ENCODE measurements at places on chromosomes 4 and X.

GRCh38 chrX:44937606-44938005, 64.6 kb downstream of the KDM6A start:
- DNase-seq = no peak

DNA sequence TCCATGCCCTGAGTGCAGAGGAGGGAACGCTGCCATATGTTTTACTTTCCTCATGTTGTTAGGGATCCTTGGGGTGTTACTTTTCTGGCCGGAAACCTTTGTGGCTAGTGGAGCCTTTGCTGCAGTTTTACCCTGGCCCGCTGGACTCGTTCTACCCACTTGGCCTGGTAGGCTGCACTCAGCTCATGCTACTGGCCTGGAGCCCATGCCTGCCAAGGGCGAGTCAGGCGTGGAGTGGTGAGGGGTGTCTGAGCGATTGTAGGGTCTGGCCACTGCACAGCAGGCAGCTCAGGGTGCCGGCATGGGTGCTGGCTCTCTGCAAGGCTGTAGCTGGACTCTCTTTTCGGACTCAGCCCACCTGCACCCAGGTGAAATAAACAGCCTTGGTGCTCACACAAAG, 41.4 kb upstream of the IL9R start:
- DNase-seq = no peak

GRCh38 chr4:26458157-26458561, 32.1 kb downstream of the CCKAR start:
- DNase-seq = no peak

DNA sequence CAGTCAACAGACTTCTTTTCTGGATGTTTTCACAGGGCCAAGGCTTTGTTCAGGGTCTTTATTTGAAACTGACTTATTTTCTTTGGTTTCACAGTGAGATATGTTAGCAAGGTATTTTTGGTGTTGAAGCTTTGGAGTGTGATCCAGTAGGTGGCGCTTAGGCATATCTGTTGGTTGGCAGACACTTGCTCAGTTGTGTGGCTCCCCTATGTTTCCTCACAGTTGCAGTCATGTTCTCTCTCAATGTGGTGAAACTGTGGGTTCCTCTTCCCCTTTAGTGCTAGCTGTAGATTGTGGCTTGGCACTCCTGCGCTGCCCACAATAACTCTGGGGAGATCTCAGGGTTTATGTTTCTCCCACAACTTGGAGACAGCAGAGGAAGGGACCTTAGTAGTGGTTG, 460.8 kb downstream of the SLITRK2 start:
- DNase-seq = no peak

DNA sequence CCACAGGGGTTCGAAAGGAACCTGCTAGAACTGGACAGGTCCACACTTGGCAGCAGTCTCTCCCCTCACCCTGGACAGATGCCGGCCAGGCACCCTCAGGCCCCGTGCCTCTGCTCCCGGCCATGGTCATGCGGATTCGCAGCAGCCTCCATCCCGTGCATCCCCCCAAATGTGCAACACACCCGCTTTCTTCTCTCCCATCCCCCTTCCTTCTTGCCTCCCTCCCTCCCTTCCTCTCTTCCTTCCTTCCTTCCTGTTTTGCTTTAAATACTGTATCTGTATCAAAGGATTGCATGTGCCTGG, 35.0 kb upstream of the HMX1 start:
- no peak for DNase-seq

- no peak for DNase-seq
Observed at GRCh38 chr4:111434586-111434985, 710.7 kb upstream of the FAM241A start.

- DNase-seq = no peak
Observed at GRCh38 chrX:56798866-56799758, 70.1 kb downstream of the NBDY start.

- no peak for DNase-seq
Observed at GRCh38 chrX:136691028-136691809, 43.3 kb downstream of the CD40LG start.

DNA sequence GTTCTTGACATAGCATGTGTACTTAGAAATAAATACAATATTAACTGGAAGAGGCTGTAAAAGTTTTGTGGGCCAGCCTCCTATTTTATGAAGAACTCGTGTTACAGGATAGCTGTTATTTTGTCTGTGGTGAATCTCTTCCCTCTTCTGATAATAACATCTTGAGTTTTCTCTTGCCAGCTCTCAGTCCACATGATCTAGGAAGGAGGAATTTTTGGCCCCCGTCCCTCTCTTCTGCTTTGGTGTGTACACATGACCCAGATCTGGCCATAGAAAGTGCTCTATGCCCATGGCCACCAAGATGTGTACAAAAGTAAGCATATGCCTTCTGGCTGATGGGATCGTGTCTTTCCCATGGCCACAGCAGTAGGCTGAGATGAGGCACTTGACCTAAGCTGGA, 108.0 kb upstream of the LEF1 start:
- DNase-seq = no peak

- no peak for DNase-seq
Observed at GRCh38 chr4:53676402-53676871, 85.2 kb upstream of the LNX1 start.

- DNase-seq = no peak
Observed at GRCh38 chrX:82451725-82452124, 1056.4 kb upstream of the POU3F4 start.

GRCh38 chr4:152348670-152349069, 187.2 kb downstream of the FBXW7 start:
- no peak for DNase-seq

- DNase-seq = no peak
Observed at GRCh38 chr4:140628016-140628415, 59.3 kb upstream of the UCP1 start.

GRCh38 chr4:59983852-59984251, 1216.3 kb upstream of the ADGRL3 start:
- DNase-seq = no peak

- no peak for DNase-seq
Observed at GRCh38 chr4:186845137-186845842, 121.6 kb upstream of the FAT1 start.

DNA sequence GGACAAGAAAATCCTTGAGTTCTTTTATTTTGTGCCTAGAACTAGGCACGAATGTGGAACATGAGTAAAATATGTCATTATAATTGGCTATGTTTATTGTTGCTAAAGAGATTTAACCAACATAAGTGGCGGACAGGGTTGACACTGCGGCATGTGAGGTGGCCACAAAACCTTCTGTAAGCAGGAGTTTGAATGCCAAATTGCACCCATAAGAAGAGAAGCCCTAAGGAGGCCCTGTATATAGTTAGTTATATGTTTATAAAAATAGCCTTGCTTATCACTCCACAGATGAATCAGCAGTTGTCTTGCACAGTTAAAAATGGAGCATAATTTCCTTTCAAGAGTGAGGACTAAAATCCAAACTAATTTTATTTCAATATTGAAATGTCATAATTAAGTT, 336.1 kb downstream of the GBA3 start:
- no peak for DNase-seq

GRCh38 chr4:150923945-150924344, 91.1 kb downstream of the LRBA start:
- DNase-seq = no peak

DNA sequence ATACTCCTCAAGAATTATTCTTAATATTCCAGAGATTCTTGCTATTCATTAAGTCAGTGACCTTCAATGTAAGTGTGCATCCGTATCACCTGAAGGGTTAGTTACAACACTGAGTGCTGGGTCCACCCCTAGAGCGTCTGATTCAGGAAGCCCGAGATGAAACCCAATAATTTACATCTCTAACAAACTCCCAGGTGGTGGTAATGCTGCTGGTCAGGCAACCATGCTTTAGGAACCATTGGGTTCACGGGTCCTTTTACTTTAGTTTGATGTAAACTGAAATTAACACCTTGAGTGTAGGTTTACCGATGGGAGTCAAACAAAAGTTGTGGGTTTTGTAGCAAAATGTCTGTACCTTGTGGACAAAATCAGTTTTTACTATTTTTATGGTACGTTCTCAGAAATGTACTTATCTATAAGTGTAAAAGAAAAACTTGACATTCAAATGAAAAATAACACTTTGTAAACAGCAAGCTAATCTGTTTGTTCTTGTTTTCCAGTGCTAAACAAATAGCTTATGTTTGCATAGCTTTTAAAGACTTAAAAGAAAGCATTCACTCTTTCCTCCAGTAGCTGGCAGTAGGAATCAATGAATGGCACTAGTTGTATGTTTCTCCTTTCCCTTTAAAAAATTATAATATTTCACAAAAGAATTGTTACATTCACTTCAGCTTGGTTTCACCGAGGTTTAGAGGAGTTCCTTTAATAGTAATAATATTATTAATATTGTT, 32.7 kb downstream of the ACE2 start:
- no peak for DNase-seq

DNA sequence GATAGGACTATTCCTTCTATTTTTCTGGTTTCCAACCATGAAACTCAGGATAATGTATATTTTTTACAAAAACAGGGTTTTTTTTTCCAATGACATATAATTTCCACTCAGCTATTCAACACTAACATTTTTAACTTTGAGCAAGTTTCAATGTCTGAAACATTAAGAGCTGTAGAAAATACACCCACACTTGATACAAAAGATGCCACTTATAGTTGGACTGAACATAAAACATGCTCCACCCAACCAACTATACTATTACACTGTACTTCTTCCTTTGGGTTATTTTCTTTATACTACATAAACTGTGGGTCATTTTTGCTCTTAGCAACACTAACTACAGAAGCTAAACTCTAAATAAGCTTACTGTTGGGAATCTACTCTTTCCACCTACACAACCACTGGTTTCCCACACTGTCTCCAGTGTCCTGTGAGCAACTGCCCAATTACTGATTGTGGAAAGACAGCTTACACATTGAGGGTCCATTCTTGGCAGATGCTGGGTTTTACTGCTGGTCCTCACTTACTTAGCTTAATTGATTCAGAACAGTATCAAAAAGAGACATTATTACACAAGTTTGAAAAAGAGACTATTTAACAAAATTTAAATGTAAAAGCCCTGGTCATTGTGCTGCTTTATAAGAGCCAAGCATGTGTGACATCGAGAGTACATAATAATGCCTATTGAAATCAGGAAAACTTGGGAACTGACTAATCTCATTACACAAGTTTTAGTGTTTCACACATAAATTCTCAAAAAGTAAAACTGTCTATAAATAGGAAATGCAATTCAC, 6.3 kb downstream of the AMMECR1 start:
- DNase-seq = no peak

DNA sequence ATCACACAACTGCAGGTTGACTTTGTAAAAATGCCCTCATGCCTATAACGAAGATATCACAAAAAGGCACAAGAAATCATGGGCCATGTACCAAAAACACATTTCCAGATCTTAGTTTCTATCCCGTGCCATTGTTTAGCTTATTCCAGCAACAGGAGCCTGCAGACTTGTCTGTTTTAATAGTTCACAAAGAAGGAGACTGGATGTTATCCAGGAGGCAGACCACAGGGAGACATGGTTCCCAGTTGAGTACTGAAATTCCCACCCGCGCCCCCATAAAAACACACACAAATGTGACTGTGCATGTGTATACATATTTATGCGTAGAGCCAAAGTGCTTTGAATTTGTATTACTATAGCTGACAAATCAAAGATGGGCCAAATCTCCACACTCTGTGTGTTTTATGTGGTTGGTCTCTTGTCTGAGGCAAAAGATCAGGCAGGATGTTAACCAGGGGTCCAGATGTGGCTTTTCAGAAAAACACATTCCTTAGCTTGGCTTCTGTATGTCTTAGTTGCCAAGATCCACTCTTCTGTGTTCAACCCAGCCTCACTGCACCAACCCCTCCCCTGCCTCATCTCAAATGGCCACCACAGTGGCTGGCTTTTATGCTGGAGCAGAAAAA, 469.2 kb upstream of the DIPK2B start:
- no peak for DNase-seq

DNA sequence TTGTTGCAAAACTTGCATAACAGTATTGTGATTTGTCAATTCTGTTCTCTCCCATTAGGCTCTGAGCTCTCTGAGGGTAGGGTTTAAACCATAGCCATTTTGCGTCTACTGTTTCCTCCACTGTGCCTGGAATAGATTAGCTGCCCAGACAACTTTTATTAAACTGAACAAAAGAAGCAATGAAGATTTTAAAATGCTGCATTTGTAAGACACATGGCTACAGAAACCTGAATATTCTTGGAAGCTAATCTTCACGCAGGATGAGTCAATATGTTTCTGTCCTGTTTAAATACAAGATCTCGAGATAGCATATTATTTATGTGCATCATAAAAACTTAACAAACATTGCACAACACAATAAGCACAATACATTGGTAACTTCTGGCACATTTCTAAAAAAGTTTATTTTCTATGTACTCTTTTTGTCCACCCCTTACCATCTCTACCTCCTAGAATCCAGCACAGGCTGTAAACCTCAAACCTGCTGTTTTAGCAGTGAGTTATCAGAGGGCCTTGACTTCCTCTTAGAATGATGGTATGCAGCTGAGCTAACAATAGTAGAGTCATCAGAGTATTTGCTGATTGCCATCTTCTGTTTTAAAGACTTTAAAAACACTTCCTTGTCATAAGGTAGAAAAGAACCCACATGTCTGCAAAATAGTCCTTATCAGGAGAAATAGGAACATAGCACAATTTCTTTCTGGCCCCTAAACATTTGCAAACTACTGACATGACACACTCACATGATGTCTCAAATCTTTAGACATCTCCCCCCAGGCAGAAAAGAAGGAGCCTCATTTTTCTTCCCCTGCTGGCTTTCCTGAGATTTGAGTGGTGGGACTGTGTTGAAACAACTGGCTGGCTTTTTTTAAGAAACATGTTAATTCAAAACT, 10.6 kb upstream of the CCNG2 start:
- no peak for DNase-seq

GRCh38 chrX:51955200-51955599, 61.8 kb downstream of the MAGED1 start:
- DNase-seq = peak; percentile 7

Data from NCI-H2107 (cell line).